ENCODE measurements at places on chromosomes 7 and 10.

DNA sequence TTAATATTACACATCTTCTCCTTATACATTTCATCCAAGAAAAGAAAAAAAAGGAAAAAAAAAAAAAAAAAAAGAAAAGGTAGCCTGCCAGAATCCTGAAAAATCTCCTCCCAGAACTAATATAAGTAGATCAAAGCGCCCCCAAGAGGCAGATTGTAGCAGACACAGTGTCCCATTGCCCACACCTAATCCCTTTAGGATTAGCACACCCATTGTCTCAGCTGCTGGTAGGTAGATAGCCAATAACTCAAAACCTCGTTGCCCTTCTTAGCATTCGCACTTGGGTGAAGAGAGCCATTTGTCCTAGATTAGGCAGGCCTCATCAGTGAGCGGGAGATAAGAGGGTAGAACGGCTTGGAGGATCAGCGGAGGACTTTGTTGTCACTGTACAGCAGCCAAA lies 100.2 kb upstream of the SORCS1 start:
- no peak for DNase-seq

GRCh38 chr7:98294326-98294725 lies 12.8 kb downstream of the BRI3 start:
- no peak for DNase-seq

DNA sequence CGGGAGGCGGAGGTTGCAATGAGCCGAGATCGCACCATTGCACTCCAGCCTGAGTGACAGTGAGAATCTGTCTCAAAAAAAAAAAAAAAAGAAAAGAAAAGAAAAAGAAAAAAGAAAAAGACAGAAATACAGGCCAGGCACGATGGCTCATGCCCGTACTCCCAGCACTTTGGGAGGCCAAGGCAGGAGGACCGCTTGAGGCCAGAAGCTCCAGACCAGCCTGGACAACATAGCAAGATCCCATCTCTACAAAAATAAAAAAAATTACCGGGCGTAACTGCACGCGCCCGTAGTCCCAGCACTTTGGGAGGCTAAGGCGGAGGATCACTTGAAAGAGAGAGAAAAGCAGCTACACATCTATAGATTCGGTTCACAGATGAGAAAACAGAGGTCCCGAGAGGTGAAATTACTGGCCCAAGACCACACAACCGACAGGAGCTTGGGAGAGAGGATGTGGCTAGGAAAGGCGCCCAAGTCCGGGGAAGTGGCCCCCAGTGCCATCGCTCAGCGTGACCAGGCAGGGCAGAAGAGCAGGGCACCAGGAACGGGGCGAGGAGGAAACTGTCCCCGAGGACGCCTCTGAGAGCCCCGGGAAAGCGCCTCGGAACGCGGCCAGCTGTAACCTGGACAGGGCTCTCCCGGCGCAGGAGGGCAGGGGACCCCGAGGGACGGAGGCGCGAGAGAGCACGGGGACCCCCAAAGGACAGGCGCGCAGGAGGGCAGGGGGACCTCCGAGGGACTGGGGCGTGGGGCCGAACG lies 612 bp downstream of the SNX8 start:
- no peak for DNase-seq

- no peak for DNase-seq
Measured at GRCh38 chr10:33214174-33214573, 120.3 kb downstream of the NRP1 start.

GRCh38 chr10:124349996-124350280 lies 68.8 kb downstream of the OAT start:
- DNase-seq: no peak

GRCh38 chr7:1419688-1420087 lies 39.6 kb downstream of the MICALL2 start:
- no peak for DNase-seq

DNA sequence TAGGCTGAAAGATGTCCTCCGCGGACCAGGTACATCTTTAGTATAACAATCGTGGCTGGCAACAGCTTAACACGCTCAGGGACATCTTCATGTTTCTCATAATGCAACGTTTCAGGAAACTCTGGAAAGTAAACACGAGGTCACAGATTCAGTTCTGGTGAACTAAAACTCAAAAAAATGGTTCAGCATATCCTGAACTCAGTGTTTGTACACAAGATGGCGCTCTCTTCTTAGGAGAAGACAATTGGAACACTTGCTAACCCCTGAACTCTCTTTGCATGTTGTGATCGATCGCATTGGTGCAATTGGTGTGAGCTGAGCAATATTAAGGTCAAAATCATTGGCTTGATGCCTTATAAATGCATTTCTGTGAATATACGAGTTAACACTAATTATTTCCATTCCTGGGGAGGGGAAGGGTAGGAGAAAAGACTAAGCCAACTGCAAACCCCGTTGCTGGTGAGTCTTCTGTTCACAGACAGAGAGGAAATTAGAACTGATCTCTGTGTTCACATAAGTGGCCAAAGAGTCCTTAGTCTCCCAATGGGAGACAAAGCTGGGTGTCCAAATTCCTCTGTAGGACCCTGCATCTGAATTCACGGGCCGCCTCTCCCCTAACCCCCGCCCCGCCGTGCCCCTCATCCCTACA lies 52.6 kb upstream of the FAM180A start:
- no peak for DNase-seq

DNA sequence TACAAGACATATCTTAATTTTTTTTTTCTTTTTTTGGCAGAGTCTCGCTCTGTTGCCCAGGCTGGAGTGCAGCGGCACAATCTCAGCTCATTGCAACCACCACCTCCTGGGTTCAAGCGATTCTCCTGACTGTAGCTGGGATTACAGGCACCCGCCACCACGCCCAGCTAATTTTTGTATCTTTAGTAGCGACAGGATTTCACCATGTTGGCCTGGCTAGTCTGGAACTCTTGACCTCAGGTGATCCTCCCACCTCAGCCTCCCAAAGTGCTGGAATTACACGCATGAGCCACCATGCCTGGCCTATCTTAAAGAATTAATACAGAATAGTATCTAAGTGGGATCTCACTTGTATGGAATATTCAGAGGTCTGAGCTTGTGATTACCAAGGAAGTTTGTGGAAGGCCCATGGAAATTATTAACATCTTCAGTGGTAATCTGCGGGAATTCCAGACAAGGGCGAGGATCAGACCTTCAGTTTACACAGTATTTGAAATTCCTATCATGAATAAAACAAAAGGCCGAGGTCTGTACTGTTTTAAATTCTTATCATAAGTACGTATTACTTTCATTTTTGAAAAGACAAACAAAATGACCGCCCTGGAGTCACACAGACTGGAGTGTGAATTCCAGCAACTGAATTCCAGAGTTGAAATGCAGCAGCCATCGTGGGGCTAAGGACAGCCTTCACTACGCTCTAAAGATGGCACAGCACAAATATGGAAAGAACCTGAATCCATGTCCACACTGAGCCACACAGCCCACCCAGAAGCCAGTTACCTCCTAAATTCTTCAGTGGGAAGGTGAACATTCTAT lies 16.7 kb downstream of the GPRIN2 start:
- DNase-seq: no peak

DNA sequence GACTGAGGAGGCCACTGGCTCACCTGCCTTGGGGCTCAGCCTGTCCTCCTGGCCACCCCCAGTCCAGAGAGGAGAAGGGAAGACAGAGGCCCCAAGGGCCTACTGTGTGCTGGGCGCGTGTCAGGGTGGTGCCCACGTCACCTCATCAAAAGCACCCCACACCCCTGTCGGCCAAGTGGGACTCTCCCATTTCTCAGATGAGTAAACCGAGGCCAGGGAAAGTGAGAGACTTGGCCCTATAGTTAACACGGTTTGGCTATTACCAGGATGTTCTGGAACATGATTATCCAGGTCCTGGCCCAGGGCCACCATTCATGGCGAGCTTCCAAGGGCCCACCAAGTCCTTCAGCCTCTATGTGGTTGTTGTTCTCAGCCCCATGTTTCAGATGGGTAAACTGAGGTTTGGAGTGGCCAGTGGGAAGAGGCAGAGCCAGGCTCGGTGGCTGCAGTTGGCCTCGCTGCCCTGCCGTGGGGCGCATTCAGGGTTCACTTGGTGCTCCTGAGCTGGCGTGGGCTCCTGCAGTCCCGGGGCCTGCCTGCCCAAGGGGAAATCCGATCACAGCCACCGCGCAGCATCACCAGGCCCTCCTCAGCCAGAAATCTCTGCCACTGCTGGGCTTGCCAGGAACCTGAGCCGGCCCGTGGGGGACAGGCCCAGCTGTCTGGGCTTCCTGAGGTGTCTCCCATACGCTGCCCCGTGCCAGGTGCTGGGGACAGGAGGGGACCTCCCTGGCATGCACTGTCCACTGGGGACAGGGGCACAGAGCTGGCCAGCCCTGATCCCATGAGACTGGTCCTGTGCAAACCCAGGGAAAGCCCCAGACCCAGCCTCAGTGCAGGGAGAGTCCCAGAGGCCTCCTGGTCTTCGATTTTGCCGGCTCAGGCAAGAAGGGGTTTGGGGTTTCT lies 117.7 kb upstream of the TNRC18 start:
- DNase-seq: no peak

All from NK-92 treated with Interleukin-12 subunit alpha and Interleukin-12 subunit beta, amount 100 ng/mL, for 24 hours (cell line).